ENCODE measurements at places on chromosomes 12 and 14.

GRCh38 chr14:32509632-32510187, 180.6 kb downstream of the AKAP6 start:
- peak; percentile 31 for DNase-seq

DNA sequence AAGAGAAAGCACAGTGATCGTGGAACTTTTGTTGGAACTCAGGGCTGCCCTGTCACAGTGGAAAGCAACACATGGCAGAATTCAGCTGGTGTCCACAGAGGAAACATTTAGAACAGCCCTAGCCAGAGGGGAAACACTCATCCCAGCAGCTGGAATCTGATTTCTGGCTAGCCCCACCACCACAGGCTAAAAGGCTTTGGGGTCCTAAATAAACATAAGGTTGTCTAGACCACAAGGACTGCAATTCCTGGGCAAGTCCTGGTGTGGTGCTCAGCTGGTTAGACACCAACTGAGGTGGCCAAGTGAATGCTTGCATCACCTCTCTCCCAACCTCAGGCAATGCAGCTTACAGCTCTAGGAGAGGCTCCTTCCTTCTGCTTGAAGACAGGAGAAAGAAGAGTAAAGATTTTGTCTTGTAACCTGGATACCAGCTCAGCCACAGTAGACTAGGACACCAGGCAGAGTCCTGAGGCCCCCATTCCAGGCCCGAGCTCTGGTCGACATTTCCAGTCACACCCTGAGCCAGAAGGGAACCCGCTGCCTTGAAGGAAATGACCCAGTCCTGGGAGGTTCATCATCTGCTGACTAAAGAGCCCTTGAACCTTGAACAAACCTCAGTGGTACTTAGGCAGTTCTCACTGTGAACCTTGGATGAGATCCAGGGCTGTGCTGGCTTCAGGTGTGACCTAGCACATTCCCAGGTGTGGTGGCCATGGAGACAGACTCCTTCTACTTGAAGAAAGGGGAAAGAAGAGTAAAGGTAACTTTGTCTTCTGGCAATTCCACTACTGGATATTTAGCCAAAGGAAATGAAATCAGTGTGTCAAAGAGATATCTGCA, 85.4 kb upstream of the PLXNC1 start:
- DNase-seq = no peak

DNA sequence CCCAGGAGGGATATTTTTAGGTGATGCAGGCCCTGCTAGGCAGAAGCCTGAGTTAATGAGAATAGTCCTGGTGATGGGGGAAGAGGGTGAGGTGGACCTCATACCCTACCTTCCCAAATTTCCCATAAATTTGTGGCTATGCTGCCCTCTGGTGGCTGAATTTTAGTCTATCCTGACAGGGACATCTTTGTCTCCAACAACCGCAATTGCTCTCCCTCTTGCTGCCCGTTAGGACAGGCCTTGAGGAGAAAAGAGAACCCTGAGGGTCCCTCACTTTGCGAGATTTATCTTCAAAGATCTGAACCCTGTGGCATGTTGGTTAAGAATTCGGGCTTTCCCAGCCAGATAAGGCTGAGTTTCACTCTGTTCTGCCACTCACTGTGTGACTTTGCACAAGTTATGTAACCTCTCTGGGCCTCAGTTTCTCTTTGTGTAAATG, 9.8 kb upstream of the ZNF385A start:
- DNase-seq = no peak

- DNase-seq = no peak
Observed at GRCh38 chr12:132608231-132609171, 1.9 kb downstream of the LRCOL1 start.

GRCh38 chr14:50335989-50336824, 24.1 kb downstream of the DMAC2L start:
- DNase-seq = peak; percentile 39

DNA sequence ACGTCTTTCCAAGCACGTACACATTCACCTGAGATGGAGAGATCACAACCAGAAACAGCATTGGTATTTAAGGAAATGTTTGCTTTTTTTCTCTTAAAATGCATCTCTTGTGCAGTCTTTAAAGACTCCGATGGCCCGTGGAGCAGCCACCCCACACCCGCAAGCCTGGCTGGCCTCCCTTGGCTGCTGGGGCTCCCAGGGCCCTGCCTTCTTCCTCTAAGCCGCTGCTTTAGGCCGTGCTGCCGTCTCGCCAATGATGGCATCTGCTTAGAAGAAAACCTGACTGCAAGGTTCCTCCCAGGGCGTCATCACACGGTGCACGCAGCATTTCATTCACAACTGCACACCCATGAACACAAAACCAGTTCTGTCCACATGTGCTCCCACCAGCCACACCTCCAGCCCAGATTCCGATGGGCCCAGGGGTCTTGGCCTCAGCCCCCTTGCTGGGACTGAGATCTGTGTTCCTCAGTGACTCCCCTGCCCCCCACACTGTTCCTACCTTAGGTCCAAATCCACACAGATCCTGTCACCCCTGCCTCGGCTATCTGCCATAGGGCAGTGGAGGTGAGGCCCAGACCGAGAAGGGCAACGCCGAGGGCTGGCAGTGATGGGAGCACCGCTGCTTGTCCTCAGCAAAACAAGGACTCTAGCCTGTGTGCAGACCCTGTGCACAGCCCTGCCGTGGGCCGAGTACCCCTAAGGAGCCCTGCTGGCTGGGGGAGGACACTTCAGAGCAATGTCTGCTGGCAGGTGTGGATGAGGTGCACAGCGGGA, 4.4 kb downstream of the BTBD6 start:
- DNase-seq = no peak

GRCh38 chr14:67515386-67516079, 17.6 kb upstream of the PLEKHH1 start:
- DNase-seq = peak; percentile 33

DNA sequence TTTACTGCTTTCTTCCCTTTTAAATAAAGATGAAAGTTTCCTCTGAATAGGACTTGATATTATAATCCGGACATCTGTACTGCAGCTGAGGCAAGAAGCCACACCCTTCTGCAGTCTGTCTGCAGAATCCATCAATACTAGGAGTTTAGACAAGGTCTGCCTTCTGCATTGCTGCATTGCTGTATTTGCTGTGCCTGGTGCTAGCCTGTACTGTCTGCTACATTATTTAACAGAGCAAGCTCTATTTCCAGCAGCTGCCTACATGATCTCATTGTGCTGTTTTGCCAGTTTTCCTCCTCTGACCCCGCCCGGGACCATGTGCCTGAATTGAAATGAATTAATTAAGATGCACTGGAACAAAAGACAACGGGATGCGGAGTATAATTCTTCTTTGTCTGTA, 1.7 kb downstream of the TUBA1A start:
- peak; percentile 58 for DNase-seq

DNA sequence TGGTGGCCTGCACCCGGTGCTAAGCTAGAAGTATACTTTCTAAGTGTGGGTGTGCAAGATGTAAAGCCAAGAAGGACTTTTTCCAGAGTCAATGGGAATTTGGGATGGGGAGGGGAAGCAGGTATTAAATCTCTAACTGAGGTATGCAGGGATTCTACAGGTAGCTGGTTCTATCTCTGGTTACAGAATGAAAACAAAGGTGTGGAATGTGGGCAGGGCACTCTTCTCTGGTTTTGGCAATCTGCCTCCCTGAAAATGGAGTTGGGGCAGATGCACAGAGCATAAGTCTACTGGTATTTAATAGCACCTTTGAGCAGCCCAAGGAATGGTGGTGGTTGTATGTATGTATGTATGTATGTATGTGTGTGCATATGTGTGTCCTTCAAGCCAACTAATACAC, 66.7 kb upstream of the PPP1R12A start:
- DNase-seq = no peak

GRCh38 chr14:23005451-23006187, 4.3 kb downstream of the C14orf93 start:
- DNase-seq = no peak

DNA sequence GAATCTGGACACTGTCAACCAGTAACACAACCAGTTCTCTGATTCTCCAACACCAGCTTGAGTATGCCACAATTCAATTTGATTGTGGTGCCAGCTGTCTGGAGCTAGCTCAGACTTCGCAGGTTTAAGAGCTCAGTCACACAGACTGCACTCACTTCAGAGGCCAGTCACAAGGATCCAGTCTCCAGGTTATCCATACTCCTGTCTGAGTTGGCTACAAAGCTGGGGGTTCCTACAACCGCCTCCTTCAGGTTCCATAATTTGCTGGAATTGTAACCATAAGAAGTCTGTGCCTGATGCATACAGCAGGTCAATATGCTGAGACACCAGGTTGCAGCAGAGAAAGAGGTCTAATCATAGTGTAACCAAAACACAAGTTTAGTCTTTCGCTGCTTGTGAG, 70.5 kb upstream of the CPSF6 start:
- DNase-seq = no peak

- DNase-seq = no peak
Observed at GRCh38 chr14:41899416-41899815, 292.7 kb downstream of the LRFN5 start.

- no peak for DNase-seq
Observed at GRCh38 chr14:43336351-43336750, 1170.7 kb downstream of the FSCB start.

GRCh38 chr14:89061696-89062095, 237.2 kb downstream of the TTC8 start:
- DNase-seq = no peak

- DNase-seq = no peak
Observed at GRCh38 chr12:65490250-65490649, 211.8 kb downstream of the MSRB3 start.

Measured in ovary (tissue), 10 donors.